ENCODE measurements at places on chromosomes 16 and 17.
A peak's percentile ranks its signal among the peaks of the same experiment; 100 is the strongest.

- no peak for DNase-seq
Measured at GRCh38 chr16:85248857-85249256, 136.6 kb upstream of the CIBAR2 start.

DNA sequence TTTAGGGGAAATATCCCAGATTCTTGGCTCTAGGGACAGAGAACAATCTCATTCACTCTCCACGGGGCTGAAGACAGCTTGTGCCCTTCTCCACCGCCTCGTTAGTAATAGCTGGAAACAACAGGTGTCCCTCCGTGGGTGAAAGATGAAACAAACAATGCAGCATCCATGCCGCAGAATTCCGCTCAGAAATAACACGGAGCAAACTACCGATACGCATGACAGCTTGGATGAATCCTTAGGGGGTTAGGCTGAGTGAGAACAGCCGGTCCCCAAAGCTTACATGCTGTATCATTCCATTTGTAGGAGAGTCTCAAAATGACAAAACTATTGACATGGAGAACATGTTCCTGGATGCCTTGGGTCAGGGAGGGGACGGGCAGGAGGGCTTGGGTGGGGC, 29.4 kb upstream of the CACNG1 start:
- DNase-seq, result no peak

DNA sequence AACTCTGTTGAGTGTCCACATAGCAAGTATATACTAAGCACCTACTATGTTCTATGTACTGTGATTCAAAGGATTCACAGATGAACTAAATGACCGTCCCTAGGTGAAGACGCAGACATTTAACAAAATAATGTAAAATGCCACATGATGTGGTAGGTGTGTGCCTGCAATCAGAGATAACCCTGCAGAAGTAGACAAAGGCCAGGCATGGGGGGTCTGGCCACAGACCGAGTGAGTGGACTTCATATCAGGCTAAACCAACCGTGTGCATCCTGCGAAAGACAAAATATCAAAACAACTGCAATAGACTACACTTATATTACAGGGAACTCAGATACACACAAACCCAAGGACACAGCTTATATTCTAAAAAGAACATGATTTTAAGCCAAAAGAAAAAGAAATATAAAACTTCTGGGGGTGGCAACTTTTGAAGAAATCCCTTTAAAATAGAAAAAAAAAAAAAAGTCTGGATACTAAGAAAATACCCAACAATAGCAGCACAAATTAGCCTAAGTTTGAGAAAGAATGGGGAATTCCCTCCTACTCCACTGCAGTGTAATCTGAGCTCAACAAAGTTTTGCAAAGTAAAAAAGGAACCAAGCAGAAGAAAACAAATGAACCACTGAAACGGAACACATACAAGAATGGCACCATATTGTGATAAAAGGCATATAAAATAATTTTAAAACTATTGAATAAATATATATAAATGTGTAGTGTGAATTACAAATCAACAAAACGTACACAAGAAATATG, 12.3 kb downstream of the HSDL1 start:
- no peak for DNase-seq

- DNase-seq, result no peak
Measured at GRCh38 chr16:9091867-9092281, 430 bp downstream of the HAPSTR1 start.

- DNase-seq, result no peak
Measured at GRCh38 chr17:61412860-61413660, 13.4 kb downstream of the TBX2 start.

GRCh38 chr16:13953501-13953900, 33.5 kb downstream of the ERCC4 start:
- no peak for DNase-seq

- no peak for DNase-seq
Measured at GRCh38 chr17:42124256-42124655, 1.7 kb downstream of the HSPB9 start.

GRCh38 chr17:78384479-78385175, 6.2 kb downstream of the PGS1 start:
- DNase-seq, result no peak

- DNase-seq, result peak; percentile 79
Measured at GRCh38 chr17:5584383-5585286, at the start of gene NLRP1. TSS of gene NLRP1 (minus strand) at chr17:5584509. CDS start at chr17:5583957, 552 bp downstream.

DNA sequence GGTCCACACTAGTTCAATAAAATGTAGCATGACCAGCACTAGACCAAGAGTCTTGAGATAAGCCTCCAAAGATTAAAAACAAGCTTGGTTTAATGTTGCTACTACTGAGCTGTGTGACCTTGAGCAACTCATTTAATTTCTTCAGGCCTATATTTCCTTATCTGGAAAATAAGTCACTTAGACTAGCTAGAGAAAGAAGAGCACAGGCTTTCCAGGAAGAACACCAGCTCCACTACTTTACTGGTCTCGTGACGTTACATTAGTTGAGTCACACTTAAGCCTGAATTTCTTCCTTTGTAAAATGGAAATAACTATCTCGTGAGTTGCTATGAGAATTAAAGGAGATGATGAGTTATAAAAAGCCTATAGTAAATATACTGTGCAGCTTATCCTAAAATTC, 5.4 kb downstream of the HELZ start:
- no peak for DNase-seq

- no peak for DNase-seq
Measured at GRCh38 chr16:55678161-55678821, 22.5 kb downstream of the SLC6A2 start.

DNA sequence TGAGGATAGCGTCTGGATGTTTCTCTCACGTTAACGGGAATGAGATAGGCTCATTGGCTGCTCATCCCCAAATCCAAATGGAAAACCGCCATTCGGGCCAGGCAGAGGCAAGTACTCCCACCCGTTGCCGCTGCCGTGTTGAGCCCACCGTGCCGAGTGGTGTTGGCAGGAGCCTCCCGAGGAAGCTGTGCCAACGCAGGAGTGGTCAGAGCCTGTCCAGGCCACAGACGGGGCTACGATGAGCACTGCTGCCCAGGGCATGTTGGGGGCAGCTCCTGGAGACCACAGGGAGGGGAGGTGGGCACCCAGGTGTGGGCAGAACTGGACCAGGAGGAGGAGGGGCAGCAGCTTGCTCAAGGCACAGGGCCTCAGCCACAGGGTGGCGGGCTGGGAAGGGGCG, 72.0 kb downstream of the KLHDC4 start:
- no peak for DNase-seq

DNA sequence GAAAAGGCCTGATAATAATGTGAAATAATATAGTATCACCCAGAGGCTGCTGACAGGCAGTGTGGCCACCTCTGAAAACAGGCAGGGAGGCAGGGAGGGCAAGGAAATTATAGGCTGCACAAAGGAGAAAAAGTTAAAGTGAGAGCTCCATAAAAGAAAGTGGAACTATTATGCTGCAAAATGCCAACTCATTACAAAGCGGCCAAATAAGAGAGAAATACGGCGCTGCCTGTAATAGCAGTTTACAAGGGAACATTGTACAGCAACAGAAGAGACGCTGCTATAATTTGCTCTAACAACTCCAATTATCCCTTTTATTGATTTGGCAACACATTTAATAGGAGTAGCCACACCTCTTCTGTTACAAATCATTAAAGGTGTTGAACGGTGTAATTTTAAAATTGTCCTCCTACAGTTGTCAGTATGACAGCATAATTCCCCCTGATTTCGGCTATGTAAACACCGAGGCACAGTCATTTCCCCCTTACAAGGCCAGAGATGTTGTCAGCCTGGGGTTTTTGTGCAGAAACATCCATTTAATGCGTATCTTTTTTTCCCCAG, 120.3 kb downstream of the MRM1 start:
- no peak for DNase-seq

GRCh38 chr16:87028481-87029320, 288.5 kb downstream of the C16orf95 start:
- DNase-seq, result no peak

GRCh38 chr17:51346218-51346982, 86.1 kb downstream of the UTP18 start:
- DNase-seq, result no peak

All from AG04449 (cell line).